ENCODE measurements at places on chromosomes 5 and 9.

GRCh38 chr5:78593465-78593864 is 55.1 kb downstream of the LHFPL2 start:
- DNase-seq, result no peak

DNA sequence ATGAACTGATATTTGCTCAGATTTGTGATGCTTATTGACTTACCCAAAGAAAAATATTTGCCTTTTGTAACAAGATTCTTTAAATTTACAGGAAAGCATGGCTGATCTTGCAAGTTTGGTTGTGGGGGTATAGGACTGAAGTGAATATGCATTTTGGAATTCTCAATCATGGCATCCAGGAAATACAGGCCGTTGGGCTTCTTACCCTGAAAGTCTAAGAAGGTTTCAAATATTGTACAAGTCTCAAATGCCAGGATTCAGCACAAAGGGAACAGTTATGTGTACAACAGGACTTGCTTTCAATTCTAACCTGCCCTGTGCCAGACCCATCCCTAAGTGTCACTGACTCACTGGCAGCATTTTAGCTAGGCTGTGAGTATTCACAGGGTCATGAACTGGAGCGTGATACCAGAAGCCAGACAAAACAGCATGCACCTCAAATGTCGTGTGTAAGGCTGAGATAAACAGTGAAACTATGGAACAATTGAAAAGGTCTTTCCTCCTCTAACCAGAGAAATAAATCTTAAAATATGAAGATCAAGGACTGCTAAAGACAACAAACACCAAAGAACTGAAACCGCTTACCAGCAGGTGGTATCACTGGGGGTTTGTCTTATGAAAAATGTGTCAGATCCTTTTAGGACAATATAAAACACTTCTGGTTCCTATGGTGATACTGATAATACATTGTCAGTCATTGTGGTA is 168.6 kb upstream of the RGMB start:
- no peak for DNase-seq

DNA sequence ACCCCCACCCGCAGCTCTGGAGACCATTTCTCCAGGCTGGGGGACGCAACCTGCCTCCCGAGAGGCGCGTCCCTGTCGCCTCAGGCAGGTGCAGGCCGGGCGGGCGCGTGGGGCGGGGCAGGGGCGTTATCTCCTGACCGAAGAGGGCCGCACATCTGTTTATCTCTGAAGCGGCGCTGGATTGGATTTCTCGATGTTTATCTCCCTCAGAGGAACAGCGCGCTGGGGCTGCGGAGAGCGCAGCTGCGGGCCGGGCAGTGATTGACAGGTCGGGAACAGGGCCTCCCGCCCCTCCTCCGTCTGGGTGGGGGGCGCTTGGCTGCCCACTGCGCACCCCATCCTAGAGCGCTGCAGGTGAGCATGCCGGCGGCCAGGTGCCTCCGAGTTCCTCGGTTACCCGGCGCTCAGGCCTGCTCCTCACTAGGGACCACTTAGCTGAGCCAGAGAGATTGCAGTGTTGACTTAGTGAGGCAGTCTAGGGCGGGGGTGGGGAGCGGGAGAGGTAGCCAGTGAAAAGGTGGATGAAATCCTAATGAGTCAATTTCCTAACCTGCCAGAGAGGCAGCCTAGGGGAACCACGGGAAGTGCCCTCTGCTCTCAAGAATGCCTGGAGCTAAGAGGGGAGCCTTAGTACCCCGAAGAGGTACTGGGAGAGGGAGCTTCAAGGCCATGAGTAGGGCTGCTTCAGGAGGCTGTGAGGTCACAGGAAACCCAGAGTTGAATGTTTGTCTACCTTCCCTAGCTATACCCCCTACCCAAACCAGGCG is 39.6 kb upstream of the TIFAB start:
- DNase-seq, result no peak

- no peak for DNase-seq
Observed at GRCh38 chr5:53882006-53882675, 321.7 kb downstream of the NDUFS4 start.

DNA sequence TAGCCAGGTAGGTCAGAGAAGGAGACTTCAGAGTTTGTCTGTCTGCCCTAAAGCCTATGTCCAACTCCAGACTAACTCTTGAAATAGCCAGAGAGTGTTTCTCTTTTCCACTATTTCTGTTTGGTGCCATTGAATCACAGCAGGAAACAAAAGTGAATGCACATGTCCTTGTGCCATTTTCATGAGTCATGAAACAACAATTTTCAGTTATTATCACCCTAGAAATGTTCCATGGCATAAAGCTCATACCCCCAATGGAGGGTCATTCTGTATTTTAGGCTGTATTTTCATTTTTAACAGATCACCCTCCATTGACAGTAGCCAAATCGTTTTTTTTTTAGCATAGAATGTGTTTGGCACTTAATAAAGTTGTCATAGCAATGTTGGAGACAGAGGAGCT is 124.7 kb downstream of the PAPPA start:
- no peak for DNase-seq

DNA sequence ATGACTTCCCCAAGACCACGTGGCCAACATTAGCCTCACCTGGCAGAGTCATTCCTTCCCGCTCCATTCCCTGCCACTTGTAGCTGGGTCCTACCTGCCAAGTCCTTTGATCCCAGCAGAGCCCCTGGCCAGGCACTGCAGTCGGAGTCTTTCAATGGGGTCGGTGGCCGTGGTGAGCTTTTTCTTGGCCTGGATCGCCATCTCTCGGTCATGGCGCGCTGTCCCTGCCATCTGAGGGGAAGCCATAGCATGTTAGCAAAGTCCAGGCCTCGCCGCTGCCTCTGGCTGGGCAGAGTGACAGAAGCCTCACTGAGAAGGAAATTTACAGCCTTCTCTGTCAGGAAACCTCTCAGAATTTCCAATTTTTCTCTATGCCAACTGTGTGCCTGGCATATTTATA is 17.5 kb downstream of the CAPSL start:
- DNase-seq, result no peak

DNA sequence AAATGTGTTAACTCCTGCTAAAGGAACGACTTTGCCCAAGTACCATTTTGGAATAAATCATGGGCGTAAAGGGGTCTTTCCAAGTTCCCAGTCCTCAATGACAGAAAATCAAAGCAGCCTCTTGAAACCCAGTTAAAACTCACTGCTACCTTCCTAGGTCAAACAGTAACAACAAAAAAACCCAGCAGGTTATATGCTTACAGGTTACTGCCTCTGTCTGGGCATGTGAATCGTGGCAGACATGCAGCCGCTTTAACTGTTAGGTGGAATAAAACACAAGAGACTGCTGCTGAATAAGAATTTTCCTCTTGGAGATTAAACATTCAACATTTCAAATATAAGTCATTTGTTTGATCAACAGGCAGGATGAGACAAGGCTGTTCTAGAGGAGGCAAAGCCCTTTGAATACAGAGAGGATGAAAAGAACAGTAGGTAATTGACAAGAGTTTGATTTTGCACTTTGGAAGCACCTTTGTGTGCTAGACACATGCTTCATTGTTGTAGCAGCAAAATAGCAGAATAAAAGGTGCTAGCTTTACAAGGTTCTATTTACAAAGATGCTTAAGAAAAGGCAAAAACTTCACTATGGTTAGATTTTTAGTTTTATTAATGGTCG is 319.4 kb downstream of the NDUFS4 start:
- no peak for DNase-seq

DNA sequence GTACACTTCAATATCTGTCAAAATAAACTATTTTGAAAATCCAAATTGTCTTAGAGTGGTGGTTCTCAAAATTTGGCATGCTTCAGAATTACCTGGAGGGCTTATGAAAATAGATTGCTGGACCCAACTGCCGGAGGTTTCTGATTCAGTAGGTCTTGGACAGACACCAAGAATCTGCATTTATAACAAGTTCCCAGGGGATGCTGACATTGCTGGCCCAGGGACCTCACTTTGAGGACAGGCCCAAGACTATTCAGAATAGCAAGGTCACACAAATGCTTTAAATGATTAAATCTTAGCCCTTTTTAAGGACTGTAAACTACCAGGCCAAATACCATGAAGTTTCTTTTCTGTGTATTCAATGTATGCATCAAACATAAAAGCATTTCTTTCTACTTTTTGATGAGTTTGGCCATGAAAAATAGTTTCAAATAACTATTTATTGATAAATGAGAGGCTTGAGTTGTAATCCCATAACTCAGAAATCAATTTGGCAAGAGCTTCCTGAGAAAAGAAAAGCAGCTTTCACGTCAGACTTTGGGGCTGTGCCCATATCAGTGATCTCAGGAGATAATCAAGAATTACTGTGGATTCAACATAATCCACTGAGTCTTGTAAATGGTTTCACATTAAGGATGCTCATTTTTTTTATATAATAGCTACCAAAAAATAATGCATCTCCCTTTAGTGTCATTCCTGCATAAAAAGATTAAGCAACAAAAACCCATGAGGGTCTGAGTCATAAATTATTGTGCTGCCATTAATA is 191.4 kb downstream of the FRMD3 start:
- DNase-seq, result no peak

- no peak for DNase-seq
Observed at GRCh38 chr9:117491491-117491890, 76.6 kb upstream of the ASTN2 start.

- DNase-seq, result peak; percentile 5
Observed at GRCh38 chr9:118522093-118523028, 818.2 kb downstream of the TLR4 start.

- DNase-seq, result no peak
Observed at GRCh38 chr5:33941090-33941489, 4.9 kb downstream of the RXFP3 start.

DNA sequence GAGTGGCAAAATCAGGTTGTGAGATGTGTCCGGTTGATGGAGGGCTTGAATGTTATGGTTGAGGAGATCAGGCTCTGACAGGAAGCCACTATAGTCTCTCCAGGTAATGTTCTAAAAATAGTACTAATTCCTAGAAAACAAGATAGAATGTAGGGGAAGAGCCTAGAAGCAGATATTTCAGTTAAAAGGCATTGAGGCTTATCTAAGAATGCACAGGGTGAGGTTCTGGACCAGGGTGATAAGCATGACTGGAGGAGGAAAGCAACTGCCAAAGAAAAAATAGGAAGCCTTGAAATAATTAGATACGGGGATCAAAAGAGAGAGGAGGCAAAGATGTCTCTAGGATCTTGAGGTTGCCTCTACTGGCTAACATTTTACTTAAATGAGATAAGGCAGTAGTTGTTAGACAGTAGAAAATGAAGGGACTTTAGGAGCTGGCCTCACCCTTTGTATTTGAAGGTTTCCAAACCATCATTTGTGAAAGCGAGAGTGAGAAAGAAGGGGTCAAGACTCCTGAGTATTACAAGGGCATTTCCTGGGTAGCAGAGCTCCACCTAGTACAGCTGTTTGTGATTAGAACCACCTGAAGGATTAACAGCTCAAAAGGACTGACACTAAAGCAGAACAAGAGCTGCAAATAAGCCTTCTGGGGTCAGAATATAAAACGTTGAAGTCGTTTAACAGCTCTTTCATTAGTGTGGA is 15.4 kb upstream of the ARL15 start:
- no peak for DNase-seq

DNA sequence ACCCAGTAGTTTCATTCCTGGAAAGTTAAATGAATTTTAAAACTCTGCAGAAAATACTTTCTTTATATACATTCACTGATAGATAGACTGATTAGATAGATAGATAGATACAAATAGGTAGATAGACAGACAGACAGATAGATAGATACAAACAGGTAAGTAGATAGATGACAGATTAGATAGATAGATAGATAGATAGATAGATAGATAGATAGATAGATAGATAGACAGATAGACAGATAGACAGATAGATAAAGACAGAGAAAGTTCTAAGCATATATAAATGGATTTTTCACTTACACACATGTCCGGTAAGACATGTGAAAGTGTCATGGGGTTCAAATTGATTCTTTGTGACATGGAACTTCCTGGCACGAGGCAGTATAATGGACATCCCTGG is 349.7 kb downstream of the CDK5RAP2 start:
- no peak for DNase-seq

DNA sequence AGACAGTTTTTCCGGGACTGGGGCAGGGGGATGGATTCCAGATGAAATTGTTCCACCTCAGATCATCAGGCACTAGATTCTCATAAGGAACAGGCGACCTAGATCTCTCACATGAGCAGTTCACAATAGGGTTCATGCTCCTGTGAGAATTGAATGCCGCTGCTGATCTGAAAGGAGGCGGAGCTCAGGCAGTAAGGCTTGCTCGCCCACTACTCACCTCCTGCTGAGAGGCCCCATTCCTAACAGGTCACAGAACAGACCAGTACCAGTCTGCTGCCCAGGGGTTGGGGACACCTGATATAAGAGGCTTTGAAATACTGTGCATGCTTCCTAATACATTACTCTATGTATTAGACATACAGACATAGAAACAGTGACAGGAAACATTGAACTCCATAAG is 41.1 kb downstream of the PTPRD start:
- no peak for DNase-seq

DNA sequence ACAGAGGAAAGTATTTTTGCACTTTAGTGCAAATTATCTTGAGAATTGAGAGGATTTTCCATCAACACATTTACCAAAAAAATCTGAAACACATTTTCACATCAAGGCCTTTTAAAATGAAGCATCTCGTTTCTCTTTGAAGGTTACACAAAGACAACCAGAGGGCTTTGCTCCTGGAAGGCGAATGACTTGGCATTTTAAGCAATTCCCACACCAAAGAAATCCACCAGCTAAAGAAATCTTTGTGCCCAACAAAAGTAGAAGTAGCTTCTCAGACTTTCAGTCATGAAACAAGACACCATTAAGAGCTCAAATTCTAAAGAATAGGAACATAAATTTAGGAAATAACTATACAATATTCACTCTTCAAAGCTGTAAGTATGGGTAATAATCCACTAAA is 59.9 kb downstream of the HABP4 start:
- no peak for DNase-seq

DNA sequence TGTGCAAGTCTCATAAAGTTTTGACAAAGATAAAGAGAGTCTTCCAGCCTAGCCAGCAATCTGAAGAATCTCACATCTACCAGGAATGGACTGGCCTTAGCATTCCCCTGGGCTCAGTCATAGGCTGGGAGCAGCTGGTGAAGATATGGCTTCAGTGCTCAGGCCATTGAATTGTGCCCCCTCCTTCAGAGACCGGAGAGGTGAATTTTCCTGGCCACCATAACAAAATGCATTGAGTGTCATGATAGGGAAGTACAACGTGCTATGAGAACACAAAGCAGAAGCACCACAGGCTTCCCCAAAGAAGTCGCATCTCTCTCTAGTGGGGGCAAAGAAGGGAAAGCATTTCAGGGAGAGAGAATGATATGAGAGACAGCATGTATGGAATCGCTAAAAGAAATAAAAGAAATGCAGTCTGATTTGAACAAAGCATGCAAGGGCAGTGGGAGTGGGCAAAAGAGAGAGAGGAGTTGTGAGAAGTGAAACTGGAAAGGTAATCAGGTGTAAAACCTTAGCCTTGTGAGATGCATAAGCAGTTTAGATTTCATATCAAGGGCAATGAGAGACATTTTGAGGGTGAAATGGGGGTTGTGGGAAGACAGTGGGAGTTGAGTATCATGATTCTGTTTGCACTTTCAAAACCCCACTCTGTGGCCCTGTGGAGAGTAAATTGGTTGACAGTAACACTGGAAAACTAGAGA is 57.1 kb upstream of the NMUR2 start:
- DNase-seq, result no peak

Measured in stimulated activated CD4-positive, alpha-beta T cell treated with anti-CD3 and anti-CD28 coated beads, Interleukin-15, amount 100 ng/mL, for 24 hours (primary cell).